ENCODE measurements at places on chromosomes 12 and 14.
A peak's percentile ranks its signal among the peaks of the same experiment; 100 is the strongest.

DNA sequence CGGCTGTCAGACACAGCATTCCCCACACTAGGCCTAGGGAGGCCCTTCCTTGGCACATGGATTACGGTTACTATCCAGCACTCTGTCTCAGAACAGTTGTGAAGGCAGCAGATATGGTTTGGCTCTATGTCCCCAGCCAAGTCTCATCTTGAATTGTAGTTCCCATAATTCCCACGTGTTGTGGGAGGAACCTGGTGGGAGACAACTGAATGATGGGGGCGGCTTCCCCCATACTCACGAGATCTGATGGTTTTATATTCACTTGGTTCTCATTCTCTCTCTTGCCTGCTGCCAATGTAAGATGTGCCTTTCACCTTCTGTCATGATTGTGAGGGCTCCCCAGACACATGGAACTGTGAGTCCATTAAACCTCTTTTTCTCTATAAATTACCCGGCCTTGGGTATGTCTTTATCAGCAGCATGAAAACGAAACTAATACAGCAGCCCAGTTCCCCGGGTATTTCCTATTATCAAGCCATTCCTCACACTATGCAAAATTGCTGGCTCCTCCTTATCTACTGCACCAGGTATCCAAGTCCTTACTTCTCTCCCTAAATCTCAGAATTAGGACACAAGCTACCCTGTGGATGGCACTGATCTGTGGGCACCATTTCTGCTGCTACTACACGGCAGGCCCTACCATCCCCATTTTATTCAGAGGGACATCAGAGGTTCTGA, 33.3 kb downstream of the NT5DC3 start:
- DNase-seq: no peak

DNA sequence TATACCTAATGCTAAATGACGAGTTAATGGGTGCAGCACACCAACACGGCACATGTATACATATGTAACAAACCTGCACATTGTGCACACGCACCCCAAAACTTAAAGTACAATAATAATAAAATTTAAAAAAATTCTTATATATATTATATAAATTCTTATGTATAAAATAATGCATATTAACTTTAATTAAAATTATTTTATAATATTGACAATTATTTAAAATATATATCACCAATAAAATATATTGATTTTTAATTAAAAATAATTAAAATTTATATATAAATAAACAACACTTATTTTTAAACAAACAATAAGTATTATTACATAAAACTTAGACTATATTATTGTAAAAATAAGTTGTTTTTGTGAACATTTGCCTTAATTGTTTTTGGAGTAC, 188.8 kb downstream of the SYT1 start:
- no peak for DNase-seq

DNA sequence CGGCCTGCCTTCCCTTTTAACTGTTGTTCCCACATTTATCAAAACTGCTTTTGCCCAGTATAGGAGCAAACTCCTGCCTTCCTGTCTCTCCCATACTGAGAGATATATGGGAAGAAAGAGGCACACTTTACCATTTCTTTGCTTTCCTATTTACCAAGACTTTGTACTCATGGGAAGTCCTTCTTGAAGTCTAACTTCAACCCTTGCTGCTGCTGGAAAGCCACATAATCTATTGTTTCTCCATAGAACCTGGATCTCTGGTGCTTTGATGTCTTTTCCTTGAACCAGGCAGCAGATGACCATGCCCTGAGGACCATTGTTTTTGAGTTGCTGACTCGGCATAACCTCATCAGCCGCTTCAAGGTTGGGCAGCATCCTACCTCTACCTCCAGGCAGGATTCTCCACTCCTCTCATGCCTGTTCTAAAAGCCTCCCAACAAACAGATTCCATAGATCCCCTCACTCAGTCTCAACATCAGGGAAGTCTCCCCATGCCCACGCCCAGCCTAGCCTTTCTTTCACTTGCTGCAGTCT, 18.4 kb downstream of the PPP1R1A start:
- DNase-seq: no peak

DNA sequence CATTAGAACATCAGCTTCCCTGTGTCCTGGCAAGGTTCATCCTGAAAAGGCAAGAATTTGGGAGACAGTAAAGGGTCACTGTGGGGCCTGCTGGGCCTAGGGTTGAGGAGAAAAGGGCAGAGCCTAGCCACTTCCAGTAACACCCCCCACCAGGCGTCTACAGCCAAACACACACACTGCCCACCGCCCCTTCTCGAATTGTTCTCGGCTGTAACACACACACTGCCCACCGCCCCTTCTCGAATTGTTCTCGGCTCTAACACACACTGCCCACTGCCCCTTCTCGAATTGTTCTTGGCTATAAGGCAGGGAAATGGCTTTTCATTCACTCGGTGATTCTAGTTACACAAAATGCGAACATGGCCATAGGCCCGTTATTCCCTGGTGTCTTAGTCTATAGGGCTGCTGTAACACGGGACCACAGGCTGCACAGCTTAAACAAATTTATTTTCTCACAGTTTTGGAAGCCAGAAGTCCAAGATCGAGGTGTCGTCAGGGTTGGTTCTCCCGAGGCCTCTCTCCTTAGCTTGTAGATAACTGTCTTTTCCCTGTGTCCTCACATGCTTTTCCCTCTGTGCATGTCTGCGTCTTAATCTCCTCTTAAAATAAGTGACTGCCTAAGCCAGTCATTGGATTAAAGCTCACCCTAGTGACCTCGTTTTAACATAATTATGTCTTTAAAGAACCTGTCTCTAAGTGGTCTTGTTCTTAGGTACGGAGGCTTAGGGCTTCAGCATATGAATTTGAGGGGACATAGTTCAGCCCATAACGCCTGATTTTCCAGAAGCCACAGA, 171.0 kb downstream of the ADGRD1 start:
- no peak for DNase-seq

DNA sequence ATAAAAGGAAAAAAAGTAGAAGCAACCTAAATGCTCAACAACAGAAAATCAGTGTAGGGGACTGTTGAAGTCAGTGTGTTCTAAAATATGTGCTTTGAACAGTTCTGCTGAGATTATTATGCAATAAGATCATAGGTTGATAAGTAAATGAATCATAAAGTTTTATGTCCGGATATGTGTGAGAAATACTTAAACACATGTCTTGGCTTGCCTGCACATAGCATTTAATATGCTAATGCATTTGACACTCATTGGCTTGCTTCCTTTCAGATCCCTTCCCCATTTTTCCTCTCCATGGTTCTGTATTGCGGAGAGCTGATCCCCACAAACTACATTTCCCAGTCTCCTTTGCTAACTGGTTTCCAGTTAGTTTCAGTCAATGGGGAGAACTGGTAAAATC, 573.8 kb upstream of the TBX3 start:
- no peak for DNase-seq

GRCh38 chr12:98669751-98670150, 24.7 kb downstream of the APAF1 start:
- DNase-seq: no peak

DNA sequence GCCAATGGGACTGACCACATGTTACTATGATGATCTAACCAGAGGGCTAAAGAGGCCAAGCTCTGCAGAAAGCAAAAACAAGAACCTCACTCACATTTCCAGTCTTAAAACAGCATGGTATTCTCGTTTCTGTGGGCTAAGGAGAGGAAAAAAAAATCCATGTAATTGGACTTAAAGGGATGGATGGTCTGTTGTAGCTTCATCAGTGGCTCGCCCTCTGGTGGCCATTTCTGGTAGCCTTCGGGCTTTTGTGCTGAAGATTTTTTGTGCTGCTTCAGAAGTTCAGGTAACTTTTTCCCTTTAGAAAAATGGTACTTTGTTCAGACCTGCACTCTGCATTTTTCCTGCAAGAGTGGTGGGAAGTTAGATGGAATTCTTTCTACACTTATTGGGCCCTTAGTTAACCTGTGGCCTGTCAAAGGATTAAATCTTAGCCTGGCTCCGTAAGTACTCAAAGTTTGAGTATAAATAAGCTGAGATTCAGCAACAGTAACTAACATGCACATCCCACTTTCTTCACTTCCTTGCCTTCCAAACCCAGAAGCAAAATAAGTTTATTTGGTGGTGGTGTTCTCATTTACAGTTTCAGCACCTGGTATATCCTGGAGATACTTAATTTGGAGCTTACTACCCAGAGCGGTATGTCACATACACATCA, 22.3 kb downstream of the DCAF4 start:
- peak; percentile 45 for DNase-seq

- DNase-seq: no peak
Observed at GRCh38 chr14:39212034-39212433, 21.7 kb upstream of the MIA2 start.

- DNase-seq: no peak
Observed at GRCh38 chr12:78916845-78917480, 52.4 kb downstream of the SYT1 start.

DNA sequence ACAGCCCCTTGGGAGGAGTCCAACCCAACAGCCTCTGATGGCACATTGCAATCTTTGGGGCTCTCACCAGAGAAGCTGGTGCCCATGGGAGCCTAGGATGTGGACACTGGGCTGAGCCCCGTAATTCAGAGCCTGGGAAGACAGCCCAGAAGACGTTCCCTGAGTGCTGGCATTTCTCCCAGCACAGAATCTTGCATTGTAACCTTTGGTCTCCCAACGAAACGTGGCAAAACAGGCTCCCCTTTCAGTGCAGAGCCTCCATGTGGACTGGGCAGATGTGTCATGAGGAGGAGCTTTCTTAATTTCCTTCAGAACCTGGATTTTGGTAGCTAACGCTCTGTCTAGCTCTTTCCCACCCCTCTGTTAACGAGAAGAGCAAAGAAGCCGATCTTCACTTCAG, 26.3 kb downstream of the BATF start:
- DNase-seq: no peak

GRCh38 chr12:109436188-109436560, 40.9 kb downstream of the KCTD10 start:
- DNase-seq: no peak

DNA sequence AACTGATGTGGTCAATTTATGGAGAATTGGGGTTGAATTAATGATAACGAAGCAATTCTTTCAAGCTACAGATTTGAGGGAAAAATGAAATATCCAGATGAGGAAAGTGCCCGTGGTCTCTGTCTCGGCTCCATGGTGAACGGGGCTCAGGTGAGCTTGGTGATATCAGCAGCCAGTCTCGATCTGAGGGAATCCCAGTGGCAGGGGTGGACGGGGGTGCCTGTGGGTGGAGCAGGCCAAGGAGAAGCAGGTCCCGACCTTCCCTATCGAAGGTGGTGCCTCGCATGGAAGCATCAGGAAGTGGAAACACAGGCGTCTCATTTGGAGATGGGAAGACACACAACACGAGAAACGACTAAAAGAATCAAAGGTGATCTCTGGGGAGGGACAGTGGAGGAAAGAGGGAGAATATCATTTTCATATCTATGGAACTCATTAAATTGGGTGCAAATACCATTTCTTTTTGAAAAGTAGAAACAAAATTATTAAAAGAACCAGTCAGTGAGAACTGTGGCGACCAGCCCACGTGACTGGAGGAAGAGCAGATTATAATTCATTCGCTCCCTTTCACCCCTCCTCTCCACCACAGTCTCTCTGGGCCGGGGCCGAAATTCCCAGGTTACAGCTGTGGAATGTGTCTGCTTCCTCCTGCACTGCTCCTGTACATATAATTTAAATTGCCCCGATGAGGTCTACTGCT, 354.3 kb upstream of the SFSWAP start:
- DNase-seq: no peak

GRCh38 chr14:91654836-91655235, 77.0 kb downstream of the CATSPERB start:
- DNase-seq: no peak

DNA sequence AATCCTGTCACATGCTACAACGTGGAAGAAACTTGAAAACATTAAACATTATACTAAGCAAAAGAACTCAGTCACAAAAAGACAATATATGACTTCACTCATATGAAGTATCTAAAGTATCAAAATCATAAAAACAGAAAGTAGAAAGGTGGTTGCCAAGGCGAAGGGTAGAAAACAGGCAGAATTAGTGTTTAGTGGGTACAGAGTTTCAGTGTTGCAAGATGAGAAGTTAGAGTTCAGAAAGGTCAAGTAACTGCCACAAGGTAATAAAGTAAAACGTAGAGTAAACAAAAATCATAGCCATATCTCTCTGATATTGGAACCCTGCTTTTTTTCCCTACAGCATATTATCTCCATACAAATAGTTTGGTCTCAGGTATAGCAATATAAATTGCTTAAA, 223.8 kb upstream of the FSCB start:
- DNase-seq: no peak

DNA sequence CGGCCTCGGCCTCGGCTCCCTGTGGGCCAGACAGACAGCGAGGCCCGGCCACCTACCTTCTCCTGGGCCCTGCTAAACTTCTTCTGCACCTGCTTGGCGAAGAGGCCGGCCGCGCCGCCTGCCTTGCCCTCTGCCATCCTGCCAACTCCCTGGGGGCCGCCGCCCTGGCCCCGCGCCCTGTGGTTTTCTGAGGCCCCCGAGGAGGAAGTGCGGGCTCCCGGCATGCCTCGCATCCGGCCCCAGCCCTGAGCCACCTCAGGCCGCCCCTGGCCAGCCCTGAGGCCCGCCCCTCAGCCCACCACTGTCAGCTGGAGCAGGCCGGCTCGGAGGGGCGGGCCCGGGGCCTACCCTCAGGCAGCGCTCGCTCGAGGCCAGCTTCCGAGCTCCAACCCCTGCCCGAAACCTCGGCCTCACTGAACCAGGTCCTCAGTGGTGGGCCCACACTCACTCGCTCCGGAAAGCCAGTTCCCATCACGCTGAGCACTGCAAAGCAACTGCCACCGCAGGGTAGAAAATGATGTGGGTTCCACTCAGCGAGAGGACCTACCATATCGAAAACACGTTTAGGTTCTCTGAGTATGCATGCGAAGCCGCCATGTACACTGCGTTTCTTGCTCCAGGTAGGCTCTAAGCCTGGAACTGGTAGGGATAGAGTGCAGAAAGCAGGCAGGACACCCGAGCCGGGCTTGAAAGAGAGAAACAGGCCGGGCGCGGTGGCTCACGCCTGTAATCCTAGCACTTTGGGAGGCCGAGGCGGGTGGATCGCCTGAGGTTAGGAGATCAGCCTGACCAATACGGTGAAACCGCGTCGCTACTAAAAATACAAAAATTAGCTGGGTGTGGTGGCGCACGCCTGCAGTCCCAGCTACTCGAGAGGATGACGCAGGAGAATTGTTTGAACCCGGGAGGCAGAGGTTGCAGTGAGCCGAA, at the start of gene BIN2:
Gene BIN2 (minus strand): TSS at position 209 of the 930 bp plus-strand sequence. CDS start 72 bp downstream, at position 137.
- no peak for DNase-seq

DNA sequence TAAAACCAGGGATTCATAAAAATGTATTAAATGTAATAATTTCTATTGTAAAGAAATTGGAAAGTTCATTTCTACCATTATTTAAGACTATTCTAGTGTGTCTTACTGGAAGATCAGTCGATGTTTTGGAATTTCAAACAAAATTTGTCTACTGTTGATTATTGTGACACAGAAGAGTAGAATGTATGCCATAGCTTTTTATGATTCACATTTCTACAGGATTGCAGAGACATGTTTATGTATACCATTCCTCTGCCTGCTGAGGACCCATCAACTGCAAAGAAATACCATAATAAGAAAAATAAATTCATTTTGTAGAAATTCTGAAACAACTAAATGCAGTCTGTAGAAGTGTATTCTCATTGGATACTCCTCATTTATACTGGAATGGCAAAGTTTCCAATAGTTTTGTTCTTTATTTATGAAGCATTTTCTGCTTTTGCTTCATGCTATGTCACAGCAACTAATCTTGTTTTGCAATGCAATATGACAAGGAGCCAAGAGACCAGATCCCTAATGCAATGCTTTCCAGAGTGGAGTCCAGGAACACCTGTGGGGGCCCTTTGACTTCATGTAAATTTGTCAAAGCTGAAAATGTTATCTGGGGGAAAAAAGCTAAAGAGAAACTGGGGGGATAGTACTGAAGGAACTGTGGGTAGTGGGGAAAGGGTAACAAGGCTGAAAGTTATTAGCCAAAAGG, 172.9 kb upstream of the LRIG3 start:
- no peak for DNase-seq
